CD4-positive, alpha-beta T cell treated with Interleukin-6 at 100 ng/mL for 8 hours (primary cell): ENCODE measurements at places on chromosomes 1 and 21.

DNA sequence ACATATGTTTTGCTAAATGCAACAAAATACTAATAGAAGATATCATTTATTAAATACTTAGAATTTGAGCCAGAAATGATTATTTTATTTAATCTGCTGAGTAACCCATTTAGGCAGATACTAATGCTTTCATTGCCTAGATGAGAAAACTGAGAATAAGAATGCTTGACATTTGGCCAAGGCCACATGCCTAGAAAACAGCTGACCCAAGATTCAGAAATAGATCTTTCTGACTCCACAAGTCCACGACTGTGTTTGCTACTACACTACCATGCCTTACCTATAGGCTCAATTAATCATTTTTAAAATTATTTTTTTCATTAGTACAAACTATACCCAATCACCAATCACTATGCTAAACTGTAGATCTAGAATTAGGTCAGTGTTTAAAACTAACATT is 129.7 kb downstream of the ATP1B1 start:
- no peak for DNase-seq

DNA sequence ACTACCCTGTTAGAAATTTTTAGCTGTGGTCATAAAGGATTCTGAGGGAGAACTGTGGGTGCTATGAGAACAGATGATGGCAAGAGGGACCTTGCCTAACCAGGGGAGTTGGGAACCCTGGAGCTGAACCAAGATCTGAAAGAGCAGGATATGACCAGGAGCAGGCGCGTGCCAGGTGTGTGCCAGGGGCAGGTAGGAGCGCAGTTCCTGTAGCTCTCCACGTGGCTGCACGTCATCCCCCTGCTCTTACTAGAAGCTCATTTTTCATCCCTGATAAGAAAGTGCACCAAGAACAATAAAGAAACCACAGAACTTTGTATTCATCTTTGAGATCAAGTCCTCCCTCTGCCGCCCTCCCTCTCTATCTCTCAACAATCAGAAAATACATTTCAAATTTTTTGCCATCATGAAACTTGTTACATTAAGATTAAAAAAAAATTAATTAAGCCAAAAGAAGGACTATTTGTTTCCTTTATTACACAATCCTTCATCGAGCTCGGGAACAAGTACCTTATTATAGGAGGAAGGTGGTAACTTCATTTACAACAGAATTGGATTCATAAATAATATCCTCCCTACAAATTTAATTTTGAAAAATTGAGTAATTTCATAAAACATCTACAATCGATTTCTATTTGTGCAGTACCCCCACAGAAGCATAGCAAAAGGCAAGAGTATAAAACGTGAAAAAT is 78.5 kb downstream of the SLC35F3 start:
- DNase-seq = no peak

DNA sequence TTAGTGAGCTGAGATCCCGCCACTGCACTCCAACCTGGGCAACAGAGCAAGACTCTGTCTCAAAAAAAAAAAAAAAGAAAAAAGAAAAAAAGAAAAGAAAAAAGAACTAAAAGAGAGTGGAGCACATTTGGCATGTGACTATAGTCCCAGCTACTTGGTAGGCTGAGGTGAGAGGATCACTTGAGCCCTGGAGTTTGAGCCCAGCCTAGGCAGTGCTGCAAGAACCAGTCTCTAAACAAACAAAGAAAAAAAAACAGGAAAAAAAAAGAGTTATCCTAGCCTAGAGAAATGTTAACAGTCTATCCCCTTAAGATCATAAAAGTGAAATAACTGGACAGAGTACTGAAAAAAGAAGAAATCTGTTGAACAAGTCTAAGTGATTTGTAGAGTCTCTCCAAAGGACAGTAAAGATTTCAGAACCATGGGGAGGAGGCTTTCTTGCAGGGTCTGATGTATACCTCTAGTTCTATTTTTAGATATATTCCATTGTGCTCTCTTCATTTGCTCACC is 4.5 kb upstream of the PRDX1 start:
- no peak for DNase-seq

DNA sequence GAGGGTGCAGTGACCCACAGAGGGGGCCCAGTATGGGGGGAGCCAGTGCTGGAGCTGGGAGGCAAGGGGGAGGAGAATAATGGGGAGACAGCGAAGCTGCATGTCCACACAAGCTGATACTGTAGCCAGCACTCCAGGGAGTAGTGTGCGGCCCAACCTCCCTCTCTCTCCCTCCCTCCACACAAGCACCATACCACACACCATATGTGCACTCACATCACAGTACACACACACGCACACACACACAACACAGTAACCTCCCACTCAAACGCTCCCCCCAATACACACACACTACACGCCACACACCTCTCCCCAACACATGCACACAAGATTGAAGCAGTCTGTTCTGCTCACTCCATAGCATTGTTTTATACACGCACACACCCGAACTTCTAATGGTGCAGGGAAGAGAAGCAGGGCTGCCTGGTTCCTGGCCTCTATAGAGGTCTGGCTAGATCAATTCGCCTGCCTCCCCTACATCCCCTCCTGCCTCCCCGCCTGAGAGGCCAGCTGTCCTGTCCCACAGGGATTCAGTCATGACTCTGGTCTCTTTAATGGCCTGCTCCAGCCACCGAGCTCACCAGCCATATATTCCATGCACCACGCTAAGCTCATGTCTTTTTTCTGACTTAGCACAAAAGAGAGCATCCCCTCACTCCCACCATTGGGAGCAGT is 3.8 kb downstream of the NCDN start:
- DNase-seq = no peak

GRCh38 chr21:42687796-42688195 is 34.4 kb downstream of the PDE9A start:
- no peak for DNase-seq

- no peak for DNase-seq
These were observed 100.0 kb upstream of the EDEM3 start for GRCh38 chr1:184854496-184855140.

DNA sequence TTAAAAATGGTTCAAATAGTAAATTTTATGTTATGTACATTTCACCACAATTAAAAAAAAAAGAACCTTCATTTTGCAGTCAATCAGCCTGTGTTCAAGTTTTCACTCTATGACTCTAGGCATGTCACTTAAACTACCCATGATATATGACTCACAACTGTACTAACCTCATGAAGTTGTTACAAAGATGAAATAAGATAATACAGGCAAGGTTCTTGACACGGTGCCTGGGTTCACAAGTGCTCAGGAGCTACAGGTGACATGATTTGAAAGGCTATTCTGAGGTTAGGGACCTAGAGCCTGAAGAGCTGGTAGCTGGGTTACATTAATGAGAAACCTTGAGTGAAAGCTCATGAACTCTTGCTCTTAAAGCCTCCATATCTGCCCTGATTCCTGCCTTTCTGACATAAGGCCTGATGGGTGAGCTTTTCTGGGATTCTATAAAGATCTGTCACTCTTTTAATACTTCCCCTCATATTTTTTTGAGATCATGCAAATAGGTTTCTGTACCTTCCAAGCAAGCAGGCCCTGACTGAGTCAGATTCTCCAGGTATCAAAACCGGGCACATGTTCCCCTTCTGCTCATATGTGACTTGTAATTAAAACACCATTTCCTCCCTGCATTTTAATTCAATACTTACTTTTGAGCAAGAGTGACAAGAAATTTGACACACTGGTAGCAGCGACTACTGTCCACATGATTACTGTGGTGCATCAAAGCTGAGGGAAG is 34.0 kb downstream of the PCSK9 start:
- no peak for DNase-seq
